SW480 (cell line): ENCODE measurements at places on chromosomes 1 and 21.

- DNase-seq, result no peak
These were observed 4.5 kb downstream of the FHL3 start for GRCh38 chr1:38000529-38001455.

DNA sequence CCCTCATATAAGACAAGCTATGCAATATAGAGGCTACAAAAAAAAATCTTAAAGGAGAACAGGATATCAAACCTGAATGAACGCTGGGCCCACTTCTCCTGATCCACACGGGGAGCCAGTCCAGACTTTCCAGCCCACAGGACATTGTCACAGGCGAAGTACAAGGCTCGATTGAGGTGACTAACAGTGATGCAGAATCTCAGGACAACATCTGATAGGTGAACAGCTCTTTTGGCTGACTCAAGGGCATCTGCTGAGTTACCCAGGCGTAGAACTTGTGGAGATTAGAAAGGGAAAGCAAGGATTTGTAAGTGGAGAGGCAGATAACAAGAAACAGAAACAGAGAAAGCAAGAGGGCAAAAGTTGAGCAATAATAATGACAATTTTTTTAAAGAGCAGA is 1.8 kb downstream of the PEX11B start:
- no peak for DNase-seq

DNA sequence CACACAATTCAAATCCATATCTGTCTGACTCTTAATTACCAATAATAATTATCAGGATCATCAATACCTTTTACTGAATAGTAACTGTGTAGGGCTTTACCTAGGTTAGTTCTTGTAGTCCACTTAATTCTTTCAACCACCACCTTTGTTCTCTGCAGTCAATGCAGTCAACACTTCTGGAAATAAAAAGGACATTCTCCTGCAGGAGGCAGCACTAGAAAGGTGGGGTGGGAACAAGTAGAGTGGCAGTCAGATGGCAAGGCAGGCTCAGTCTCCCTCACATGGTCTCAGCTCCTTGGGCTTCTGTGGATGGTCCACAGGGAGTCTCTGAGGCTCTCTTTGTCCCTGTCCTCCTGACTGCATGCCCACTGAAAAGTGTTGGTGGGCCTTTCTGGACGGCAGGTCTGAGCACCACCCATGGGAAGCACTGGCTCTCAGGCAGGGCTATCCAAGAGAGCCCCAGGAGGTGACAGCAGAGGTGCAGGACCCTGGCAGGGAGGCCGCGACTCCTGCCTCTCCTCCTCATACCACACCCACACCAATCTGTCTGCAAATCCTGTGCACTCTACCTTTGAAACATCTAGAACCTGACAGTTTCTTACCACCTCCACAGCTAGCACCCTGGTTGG is 237.3 kb downstream of the FOXD2 start:
- DNase-seq, result no peak

DNA sequence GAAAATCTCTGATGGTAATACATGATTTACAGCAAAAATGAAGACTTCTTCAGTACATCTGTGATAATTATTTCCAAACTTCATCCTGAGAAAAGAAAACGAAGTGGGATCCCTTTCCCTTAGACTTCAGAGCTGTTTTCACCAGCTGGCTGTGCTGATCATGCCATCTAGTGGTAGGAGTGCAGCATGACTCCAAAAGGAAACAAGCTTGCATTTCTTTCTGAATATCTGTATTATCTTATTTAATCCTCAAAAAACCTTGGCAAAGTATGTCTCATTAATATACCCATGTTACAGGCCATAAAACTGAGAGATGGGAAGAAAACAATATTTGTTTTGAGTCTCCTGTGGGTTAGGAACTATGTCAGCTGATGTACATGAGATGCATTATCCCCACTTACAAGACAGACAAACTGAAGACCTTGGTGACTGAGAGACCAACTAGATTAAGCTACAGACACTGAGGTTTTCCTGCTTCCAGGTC is 9.8 kb upstream of the GJA8 start:
- peak; percentile 50 for DNase-seq
